ENCODE measurements at places on chromosomes 3 and 15.

DNA sequence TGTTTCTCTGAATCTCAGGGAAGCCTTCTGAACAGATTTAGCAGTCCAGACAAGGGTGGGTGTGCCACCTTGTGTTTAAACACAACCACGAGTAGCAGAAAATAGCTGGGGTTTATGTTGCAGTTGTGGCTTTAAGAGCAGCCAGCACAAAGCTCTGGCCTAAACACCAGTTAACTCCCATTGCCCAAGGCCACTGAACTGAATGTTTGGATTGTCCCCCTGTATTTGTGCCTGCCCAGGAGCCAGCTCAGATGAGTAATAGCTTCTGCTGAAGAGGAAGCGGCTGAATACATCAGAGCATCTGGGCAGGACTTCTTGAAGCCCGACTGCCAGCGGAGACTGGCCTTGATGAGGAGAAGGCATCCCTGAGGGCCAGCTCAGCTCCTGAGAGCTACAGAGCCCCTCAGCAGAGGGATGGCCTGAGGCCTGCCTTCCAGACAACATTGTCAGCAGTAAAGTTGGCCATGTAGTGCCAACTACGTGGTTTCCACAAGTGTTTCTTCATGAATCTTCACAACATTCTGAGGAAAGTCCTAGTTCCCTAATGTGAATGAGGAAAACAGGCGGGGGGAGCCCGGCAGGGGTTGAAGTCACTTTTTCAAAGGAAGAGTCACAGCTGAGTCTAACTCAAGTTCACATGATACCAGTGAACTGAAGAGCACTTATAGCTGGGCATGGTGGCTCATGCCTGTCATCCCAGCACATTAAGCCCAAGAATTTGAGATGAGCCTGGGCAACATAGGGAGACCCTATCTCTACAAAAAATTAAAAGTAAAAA is 65.8 kb upstream of the ZBTB38 start:
- no peak for DNase-seq

GRCh38 chr3:32601722-32602121 is 31.1 kb upstream of the DYNC1LI1 start:
- DNase-seq: no peak

GRCh38 chr15:48695827-48696573 is 50.5 kb upstream of the FBN1 start:
- no peak for DNase-seq

GRCh38 chr3:45211466-45212094 is 14.5 kb downstream of the TMEM158 start:
- no peak for DNase-seq

DNA sequence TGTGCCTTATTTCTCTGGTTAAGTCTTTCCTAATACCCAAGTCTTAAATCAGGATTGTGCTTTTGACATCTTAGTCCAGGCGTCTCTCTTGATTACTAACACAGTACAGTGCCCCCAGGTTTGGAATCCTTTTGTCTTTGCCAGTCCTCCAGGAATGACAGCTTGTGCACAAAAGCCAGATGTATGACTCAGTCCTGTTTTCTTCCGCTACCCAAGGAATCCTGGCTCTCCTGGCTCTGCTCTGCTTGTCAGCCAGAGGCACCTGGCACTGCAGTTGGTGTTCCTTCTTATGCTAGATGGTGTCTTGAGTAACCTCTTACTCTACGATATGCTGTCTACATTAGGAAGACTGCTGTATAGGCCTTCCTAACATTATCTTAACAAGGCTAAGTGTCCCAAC is 728.2 kb upstream of the NECTIN3 start:
- DNase-seq: no peak

DNA sequence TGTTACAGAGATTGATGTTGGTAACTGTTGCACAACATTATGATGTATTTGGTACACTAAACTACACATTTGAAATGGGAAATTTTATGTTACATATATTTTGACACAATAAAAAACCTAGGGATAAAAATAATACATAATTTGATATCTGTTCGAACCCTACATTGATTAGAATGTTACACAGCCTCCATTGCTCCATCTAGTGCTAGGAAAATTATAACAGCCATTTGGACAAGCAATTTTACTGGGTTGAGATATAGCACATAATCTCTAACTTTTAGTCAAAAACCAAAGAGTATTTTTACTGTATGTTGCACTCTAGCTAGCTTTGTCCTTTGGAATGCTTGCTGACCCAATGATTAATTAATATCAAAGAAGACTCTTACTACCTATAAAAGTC is 108.1 kb downstream of the LSAMP start:
- DNase-seq: no peak

- no peak for DNase-seq
Measured at GRCh38 chr3:175238801-175239200, 379.7 kb downstream of the NAALADL2 start.

DNA sequence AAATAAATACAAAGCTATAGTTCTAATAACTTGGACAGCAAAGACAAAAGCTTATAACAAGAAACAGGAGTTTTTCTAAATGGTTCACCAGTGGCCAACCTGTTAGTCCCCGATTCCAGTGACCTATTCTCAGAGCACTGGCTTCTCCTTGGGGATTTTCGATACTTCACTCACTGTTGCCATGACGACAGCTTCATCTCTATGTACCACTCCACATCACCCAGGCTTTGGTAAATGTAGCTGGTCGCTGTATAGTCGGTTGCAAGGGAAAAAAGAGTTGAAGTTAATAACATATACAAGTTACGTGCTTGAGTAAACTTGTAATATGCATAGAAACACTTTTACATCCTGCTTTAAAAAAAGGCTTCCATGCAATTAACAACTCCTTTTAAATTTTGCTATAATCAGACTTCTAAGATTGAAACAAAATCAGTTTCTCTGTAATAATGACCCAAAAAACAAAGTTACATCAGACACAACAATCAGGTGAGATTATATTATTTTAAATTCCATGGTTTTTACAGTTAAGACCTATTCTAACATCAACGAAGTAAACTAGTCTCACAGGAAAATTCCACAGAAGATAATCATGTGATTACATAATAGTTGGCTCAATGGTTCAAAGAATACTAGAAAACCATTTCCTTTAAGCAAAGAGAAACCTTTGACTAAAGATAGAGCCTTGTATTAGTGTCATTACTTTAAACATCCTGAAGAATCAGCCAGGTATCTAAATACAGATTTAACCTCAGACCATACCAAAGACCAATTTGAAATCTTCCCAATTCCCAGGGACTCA is 2.9 kb downstream of the CCNL1 start:
- DNase-seq: no peak

- DNase-seq: no peak
Measured at GRCh38 chr15:29590701-29591100, 231.6 kb downstream of the TJP1 start.

DNA sequence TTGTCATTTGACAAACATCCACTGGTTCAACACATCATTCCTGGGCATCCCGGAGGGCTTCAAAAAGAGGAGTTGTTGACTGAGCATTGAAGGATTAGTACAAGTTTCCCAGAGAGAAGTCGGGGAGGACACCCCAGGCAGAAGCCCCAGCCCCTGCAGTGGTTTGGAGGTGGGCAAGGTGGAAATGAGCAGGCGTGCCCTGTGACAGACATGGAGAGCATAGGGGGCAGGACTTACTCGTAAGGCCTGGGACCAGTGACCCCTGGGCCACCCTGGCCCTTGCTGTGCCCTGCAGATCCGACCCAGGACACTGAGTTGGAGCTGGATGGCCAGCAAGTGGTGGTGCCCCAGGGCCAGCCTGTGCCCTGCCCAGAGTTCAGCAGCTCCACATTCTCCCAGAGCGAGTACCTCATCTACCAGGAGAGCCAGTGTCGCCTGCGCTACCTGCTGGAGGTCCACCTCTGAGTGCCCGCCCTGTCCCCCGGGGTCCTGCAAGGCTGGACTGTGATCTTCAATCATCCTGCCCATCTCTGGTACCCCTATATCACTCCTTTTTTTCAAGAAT is 5.9 kb downstream of the PARP3 start:
- no peak for DNase-seq

- DNase-seq: no peak
Measured at GRCh38 chr3:42572278-42572677, 9.5 kb downstream of the SEC22C start.

- DNase-seq: no peak
Measured at GRCh38 chr15:65902373-65902772, 33.1 kb downstream of the RAB11A start.

GRCh38 chr3:143826296-143826695 is 22.0 kb downstream of the SLC9A9 start:
- no peak for DNase-seq

GRCh38 chr3:70072180-70072579 is 72.6 kb downstream of the SAMMSON start:
- DNase-seq: no peak
